ENCODE measurements at places on chromosomes 3 and 15. TPM values are rescaled to one million over a fixed set of nuclear protein-coding genes. Genes with fewer than 3 reads are reported as not detected.

COL6A6 gene
- 1.2 TPM for total RNA-seq

ACKR2 gene
- total RNA-seq: 0.46 TPM

MORC1 gene
- 0.23 TPM for total RNA-seq

PLA2G4D gene
- total RNA-seq: under 0.01 TPM

SNX22 gene
- 12.5 TPM for total RNA-seq

B3GALNT1 gene
- 225 TPM for total RNA-seq

SLC27A2 gene
- total RNA-seq: 6.2 TPM

Measured in diencephalon (tissue), 1 donor.